ENCODE measurements at places on chromosomes 13 and 19.

DNA sequence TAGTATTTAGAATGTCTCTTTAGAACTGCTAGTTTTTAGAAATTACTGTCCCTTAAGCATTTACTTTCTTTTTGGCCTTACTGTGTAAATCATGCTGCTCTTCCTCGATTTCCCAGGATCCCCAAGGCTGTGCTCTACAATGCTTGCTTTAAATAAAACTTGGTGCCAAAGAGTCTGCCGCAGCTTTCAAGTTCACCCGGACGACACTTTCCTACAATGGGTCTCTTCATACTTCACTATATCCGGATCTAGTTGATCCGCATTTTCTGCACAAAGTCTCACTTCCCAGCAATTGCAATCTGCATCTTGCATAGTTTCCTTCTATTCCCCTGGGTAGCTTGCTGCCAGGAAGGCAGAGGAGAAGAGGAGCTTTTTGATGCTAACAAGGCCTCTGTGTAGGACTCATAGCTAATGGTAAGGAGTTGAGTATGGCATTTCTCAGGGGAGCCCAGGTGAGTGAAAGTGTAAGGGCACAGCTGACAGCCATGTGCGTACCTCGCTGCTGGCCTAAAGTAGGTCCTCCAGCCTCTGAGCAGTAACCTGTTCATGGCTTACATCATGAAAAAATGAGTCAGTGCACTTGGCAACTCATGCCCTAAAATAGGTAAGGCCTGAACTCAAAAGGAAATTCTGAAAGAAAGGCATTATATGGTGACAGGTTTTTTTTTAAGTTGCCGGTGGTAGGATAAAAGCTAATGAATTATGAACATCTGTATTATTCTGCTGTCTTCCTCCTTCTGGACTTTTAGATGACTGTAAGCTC is 101.6 kb downstream of the ENOX1 start:
- no peak for DNase-seq

GRCh38 chr13:51425410-51426042 is 27.3 kb downstream of the INTS6 start:
- peak; percentile 44 for DNase-seq

GRCh38 chr19:46404055-46404752 is 9.2 kb downstream of the CCDC8 start:
- DNase-seq: peak; percentile 80

- peak; percentile 47 for DNase-seq
Observed at GRCh38 chr19:19134687-19135158, 3.6 kb downstream of the TMEM161A start.

- no peak for DNase-seq
Observed at GRCh38 chr13:48426052-48426451, 13.1 kb upstream of the LPAR6 start.

GRCh38 chr19:6378486-6378885 is 2.8 kb upstream of the PSPN start:
- no peak for DNase-seq

DNA sequence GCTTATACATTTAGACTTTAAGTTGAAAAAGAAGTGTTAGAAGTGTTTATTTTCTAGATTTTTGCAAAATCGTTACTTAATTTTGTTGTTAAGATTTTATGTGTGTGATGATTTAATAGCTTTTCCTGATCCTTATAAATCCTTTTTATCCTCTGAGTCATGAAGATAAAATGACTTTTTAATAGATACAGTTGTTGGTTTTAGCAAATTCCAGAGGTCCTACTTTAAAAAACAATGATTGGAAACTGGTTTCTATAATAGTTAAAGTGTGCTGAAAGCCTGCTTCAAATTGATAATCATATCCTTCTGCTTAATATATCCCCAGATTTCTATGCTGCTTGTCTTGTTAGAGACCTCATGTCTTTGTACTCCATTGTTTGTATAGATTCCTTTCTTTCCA is 39.0 kb downstream of the RNASEH2B start:
- no peak for DNase-seq

- no peak for DNase-seq
Observed at GRCh38 chr13:43920965-43921674, 41.4 kb downstream of the LACC1 start.

DNA sequence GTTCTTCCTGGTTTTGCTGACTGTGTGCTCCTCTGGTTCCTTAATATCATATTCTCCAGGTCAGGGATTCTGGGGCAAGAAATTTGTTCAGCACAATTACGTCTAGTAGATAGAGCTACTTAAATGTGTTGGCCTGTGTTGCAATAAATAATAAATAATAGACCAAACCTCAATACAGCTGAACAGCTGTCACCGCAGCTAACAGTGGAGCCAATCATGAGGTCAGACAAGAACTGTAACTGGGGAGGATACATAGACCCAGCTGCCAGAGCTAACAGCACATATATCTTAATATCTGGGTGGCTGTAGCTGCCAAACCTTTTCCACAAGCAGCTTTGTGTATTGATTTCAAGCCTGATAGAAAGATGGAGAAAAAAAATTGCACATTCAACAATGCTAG is 1596.3 kb upstream of the PCDH20 start:
- DNase-seq: peak; percentile 73

- DNase-seq: no peak
Observed at GRCh38 chr19:2440515-2440914, 13.1 kb upstream of the TIMM13 start.
